ENCODE measurements at places on chromosomes 11 and 22.

DNA sequence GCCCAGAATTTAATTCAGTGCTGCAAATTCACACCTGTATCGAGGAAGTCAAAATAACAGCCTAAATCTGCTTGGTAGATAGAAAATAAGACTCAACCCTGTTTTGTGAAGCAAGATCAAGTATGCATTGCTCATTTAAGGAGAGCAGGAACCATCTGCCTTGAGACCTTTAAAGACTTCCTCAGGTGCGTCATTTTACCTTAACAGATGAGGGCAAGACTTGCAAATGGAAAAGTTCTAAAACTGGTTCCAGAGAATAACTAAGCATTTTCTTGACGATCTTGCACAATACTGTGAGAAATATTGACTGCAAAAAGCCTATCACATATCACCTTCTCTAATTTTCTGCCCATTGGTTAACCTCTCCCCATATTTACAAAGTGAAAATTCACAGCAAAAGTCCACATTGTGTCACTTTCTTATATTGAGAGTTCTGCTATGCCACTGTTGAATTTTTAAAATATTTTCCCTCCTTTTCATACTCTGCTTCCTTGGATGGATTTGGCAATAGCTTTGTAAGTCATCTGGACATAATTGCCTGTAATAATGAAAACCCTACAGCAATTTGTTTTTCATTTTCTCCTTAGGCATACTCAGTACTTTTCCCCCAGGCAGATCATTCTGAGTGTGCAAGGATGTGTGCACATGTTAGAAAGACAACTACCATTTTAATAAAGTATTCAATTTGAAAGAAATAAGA is 234.2 kb downstream of the AASDHPPT start:
- no peak for DNase-seq

- no peak for DNase-seq
These were observed 7.2 kb downstream of the CLMP start for GRCh38 chr11:123187665-123188507.

GRCh38 chr11:78594814-78595213 is 20.1 kb upstream of the NARS2 start:
- no peak for DNase-seq

DNA sequence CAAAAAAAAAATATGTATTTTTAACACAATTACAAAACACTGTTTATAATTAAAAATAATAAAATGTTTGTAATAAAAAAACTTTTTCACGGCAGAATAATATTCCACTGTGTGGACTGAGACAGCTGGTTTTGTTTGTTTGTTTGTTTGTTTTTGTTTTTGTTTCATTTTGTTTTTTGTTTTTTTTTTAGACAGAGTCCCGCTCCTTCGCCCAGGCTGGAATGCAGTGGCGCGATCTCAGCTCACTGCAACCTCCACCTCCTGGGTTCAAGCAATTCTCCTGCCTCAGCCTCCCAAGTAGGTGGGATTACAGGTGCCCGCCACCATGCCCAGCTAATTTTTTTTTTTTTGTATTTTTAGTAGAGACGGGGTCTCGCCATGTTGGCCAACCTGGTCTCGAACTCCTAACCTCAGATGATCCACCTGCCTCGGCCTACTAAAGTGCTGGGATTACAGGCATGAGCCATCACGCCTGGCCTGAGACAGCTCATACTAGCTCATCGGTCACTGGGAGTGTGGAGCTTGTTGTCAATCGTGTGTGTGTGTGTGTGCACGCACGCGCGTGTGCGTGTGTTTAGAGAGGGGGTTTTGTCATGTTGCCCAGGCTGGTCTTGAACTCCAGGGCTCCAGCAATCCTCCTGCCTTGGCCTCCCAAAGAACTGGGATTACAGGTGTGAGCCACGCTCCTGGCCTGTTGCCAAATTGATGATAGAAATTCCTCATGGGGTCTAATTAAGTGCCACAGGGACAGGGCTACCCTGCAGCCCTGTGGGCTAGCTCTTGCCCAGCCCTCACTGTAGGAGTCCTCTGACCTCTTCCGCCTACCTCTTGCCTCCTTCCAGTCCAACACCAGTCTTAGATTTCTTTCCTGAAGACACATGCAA is 7.2 kb upstream of the AIFM3 start:
- DNase-seq: no peak

DNA sequence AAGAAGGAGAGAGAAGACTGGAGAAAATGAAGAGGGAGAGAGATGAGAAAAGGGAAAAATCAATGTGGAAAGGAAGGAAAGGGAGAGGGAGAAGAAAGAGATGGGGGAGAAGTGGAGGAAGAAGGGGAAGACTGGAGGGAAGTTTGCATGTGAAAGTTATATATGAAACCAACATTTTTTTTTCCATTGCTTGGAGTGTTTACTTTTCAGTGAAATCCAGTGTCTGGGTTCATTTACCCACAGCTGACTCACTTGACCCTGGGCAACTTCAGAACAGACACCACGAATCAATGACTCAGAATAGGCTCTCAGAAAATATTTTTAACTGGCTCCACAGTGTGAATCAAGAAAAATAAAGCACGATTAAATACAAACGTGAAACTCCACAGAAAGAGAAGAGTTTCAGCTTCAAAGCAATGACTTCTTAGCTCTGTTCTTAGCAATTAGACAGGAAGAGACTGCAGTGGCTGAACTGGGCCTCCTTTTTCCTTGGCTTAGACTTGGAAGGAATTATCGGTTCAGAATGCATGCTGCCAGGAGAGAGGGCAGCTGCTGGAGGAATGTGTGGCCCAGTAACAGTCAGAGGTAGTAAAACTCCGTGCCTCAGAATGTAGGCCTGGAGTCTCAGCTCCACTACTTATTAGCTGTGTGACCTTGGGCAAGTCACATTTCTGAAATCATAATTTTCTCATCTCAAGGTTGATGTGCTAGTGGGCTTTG is 237.5 kb downstream of the MIAT start:
- no peak for DNase-seq

DNA sequence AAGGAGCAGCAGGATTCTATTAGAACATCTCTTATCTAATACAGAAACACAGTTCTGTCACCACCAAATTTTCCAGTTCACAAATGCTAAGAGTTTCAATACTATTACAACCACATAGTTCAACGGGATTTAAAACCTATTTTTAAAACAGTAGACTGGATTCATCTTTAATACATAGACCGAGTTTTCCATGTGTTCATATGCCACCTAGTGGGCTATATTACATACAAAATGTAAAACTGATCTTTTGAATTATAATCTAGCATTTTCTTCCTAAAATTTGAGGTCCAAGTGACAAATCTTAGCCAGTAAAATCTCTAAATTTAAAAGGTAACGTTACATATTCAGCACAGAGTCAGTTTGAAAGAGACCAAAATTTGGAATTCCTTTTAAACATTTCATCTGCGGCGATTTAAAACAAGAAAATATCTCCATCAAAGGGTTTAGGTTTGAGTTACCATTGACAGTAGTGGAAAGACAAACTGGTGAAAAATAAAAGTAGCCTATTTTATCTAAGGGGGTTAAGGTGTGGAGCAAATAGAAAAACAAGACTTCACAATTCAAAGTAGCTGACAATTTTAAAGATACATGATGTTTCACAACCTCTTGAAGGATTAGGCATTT is 269.3 kb upstream of the MPPED2 start:
- no peak for DNase-seq

GRCh38 chr11:73001615-73002014 is 140.5 kb downstream of the FCHSD2 start:
- no peak for DNase-seq

- no peak for DNase-seq
These were observed 1.9 kb downstream of the FDX1 start for GRCh38 chr11:110431674-110432073.

DNA sequence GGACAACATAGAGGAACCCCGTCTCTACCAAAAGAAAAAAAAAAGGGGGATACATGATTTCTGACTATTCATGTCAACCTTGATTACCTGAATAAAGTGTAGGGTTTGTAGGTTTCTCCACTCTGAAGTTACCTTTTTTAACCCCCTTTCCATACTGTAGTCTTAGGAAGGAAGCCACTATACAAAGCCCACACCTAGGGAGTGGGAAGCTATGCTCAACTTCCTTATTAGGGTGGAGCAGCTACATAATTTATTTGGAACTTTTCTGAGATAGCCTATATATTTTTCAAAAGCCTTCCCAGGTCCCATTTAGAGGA is 582 bp upstream of the ATP6V1E1 start:
- no peak for DNase-seq

- DNase-seq: no peak
These were observed 3.4 kb downstream of the CAPN1 start for GRCh38 chr11:65185171-65185570.

DNA sequence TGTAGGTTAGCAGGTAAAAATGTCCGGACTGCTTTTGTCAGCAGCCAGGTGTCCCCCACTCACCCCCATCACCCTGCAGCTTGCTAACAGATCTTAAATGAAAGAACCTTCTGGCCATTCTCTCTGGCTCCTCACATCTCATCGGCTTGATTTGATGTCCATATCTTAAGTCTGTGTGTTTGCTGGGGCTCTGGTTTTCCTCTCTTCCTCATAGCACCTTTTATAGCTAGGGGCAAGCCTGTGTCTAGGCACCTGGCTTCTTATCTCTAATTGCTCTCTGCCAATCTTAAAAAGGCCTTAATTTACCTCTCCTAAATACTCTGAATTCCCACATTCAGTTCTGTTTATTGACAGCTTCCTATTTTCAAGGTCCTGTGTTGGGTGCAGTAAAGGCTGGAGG is 72.0 kb downstream of the ARHGAP42 start:
- DNase-seq: no peak

DNA sequence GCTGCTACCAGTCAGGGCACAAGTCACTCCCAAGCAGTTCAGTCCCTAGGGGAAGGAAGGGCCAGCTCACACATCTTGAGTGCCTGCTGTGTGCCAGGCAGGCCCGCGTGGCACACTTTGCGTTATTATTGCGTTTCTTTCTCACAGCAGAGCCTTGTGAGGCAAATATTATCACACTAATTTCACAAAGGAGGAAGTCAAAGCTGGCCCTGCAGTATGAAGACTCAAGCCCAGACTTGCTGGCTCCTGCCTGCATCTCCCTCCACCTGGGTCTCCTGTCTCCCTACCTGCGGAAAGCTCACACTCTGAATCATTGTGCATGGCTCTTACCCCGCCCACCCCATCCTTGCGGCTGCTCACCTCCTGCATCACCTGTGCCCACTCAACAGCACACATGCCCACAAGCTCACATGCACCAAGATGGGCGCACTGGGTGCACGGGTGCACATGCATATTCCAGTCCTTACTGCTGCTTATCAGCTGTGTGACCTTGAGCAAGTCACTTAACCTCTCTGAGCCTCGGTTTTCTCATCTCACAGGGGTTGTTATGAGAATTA is 31.7 kb upstream of the P2RY2 start:
- DNase-seq: no peak

- no peak for DNase-seq
These were observed 30.0 kb upstream of the MMP7 start for GRCh38 chr11:102560555-102561011.

GRCh38 chr22:27726686-27727449 is 74.7 kb downstream of the MN1 start:
- DNase-seq: no peak

- DNase-seq: no peak
These were observed 32.8 kb upstream of the CLDN5 start for GRCh38 chr22:19556963-19557545.

DNA sequence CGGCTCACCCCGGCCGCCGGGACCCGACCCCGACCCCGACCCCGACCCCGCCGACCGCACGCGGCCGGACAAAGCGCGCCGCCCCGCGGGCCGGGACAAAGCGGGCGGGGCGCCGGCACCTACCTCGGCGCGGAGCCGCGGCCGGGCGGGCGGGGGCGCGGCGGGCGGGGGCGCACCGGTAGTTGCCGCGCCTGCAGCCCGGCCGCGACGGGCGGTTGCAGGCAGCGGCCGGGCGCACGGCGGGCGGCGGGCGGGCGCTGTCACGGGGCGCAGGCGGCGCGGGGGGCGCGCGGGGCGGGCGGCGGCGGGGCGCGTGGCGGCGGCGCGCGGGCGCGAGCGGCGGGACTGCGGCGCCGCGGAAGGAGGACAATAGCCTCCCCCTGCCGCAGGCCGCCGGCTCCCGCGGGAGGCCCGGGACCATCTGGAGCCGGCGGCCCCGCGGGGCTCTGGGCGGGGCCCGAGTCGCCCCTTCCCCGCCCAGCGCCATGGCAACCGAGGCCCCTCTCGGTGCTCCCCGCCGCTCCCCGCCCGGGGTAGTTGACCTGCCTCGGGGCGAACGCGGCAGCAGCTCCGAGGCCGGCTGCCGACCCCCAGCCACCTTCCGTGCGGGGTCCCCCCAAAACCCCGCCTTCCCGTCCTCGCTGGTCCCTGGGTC is 851 bp downstream of the SPTBN2 start:
- no peak for DNase-seq

DNA sequence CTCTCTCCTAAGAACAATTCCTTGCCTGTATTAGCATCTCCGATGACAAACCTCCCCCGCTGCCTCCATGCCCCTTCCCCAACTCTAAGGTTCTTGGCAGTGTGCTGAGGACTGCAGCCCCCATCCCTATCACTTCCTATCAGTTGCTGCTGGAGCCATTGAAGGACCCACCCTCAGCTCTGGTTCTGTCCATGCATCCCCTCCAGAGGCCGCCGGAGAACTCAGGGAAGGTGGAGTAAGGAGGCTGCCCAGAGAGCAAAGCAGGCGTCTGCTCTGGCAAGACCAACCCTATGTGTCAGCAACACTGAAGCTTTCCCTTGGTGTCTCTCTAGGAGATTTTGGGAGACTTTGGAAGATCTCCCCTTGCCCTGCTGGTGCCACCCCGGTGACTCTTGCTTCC is 1139.5 kb downstream of the TBC1D22A start:
- no peak for DNase-seq

DNA sequence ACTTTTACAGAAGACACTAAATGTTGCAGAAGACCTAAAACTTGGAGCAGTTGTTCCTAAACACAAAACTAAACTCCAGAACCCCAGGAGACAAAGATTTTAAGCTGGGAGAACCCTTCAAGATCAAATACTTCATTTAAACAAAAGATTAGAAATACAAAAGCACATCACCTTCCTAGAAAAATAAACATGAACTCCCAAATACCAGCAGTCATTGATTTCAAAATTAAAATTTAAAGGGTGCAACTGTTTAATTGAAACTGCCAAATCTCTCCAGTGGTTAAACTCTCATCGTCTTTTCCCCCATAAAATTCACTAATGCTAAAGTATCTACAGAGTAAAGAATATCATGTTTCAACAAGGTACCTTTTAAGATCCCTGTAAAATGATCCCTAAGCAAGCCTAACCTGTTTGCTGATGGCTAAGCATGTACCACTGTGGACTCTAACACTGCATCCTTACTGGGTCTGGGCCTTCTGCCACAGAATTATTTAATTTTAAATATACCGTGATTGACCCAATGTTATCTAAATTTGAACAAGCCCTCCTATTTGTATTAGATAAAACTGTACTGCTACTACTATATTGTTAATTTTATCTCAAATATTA is 53.7 kb upstream of the CCDC34 start:
- no peak for DNase-seq

- no peak for DNase-seq
These were observed 22.0 kb downstream of the MFNG start for GRCh38 chr22:37464181-37464580.

DNA sequence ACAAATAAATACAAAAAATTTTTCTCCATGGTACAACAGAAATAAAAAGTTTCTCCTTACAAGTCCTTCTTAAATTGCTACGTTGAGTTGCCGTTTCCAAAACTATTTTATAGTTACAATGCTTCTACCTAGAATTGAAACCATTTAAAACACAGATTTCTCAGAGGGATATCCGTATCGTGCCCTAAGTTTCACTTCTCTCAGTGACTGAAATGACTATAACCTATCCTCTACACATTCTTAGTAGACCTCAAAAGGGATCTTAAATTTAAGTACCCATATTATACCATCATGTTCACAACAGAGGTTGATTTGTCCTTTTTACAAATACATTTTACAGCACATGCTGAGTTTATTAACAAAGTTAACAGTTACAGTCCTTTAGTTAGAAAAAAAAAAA is 44.1 kb downstream of the USP28 start:
- no peak for DNase-seq
